ENCODE measurements at places on chromosomes 5 and 9.

DNA sequence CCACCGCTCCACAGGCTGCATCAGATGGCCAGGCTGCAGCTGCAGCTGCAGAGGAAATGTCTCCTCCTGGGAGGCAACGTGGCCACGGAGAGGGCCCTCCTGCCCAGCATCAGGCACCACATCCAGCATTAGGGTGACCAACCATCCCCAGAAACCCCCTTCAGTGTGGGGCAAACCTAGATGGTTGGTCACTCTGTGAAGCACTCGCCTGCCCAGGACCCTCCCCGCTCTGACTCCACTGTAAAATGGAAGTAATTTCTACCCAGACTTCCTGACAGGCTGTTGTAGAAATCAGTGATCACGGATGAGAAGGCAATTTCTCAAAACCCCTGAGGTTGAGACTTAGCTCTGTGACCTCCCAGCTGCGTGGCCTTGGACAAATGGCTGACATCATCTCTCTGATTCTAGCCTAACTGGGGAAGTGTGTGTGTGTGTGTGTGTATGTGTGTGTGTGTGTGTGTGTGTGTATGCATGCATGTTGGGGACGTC lies 31.6 kb downstream of the B4GALT1 start:
- DNase-seq: no peak

DNA sequence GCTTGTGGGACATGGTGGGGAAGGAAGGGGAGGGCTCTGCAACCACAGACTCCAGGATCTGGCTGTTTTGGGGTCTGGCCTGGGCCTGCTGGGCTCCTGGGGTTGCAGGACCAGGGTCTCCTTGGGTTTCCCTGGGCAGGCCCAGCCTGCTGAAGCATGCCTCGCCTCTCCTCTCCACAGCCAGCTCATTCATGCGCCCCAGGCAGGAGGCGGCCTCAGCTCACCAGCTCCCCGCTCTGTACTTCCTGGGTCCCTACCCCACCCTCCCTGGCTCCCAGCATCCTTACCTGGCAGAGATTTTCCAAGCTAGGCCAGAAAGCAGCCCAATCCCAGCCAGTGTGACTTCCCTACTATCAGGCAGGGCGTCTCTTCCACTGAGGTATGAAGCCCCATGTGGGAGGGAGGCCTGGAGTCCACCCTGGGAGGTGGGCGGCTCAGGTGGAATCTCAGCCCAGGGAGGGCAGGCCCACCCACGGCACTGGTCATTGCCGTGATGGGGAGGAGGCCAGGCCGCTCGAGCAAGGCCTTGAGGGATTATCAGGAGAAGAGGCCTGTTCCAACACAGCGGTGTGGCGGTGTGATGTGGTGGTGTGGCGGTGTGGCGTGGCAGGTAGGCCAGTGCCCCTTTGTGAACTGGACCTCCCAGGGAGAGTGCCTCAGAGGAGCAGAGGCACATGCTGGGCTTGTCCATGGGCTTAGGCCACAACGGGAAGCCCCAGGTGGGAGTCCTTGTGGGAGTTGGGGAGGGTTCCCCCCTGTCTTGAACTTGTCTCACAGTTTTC lies 103.4 kb downstream of the DAB2IP start:
- no peak for DNase-seq

- DNase-seq: no peak
These were observed 538.0 kb downstream of the EBF1 start for GRCh38 chr5:158561562-158562190.

DNA sequence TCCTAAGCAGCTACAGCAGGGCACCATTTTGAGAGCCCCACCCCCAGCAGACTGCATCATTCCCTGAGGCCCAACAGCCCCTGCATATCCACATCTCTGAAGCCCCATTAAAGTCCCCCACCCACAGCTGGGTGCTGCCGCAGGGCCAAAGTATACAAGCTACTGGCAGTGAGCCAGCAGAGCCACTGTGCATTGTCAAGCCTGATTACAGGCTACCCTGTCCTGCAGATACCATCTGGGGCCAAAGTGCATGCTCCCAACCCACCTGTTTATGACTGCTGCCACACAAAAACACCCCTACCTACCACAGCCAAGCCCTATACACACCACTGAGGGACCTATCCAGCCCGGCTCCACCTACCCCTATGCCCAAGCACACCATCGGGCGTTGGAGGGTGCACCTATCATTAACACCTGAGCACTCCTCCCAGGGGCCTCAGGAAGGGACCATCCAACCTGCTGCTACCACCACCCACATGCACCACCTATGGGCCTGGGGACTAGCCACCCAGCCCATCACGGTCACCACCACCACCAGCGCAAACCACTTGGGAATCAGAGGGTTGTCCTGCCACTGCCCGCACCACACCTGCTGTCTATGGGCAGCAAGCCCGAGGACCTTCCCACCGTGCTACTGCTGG lies 105.0 kb downstream of the PLPP1 start:
- no peak for DNase-seq

DNA sequence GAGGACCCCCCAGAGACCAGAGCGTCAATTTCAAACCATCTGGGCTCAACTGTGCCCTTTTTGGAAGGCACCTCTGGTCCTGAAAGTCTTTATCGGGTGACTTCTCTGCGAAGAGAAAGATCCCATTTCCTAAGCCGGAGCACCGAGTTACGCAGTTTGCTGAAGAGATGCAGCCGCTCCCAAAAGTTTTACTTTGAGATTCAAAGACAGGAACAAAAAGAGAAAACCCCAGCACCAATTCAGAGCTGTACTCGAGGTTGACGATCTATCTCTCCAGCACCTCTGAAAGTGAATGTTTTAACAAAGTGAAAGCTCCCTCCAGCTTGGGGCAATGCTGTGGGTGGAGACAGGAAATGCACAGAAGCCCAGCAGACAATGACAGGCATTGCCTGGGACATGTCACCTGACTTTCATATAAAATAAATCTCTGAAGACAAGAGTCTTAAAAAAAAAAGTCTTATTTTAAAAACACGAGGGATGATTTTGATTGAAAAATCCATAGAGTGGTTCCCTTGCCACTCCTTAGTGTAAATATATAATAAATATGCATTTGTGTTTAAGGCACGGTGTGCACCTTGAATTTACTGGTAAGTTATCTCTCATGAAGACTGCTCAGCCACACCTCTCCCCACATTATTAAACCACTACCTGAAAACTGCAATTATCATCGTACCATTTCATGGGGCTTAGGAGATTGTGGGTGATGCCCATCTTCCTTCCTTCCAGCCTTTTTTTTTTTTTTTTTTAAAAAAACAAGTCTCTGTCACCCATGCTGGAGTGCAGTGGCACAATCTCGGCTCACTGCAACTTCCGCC lies 79.9 kb downstream of the FNBP1 start:
- no peak for DNase-seq

DNA sequence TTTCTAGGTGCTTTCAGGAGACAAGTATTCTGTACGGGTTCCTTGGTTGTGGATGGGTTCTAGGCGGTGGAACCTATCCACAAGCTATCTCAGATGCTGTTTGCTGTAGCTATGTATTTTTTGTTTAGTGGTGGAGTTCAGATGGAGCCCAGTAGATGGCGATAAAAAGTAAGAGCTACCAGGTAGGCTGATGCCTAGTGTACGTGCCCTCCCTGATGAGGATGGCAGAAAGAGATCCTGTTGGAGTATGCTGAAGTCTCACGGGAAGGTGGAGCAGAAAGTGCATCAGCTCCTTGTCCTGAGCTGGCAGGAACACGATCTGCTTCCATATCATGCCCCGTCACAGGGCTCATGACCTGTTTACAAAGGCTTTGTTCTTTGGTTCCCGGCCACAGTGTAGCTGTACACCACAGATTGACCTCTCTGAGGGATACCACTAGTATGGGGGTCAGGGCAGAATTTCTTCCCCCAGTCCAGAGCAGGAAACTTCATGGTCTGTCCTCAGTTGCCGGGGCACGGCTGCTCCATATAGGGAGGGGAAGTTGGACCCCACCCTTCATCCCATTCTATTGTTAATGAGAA lies 12.6 kb upstream of the UGT3A2 start:
- peak; percentile 22 for DNase-seq

Measured in glomerular endothelial cell (primary cell).